NCI-H1092 (cell line): ENCODE measurements at places on chromosomes 5 and 9.

GRCh38 chr5:154701181-154701580 is 54.0 kb upstream of the LARP1 start:
- DNase-seq = peak; percentile 52

- no peak for DNase-seq
Observed at GRCh38 chr5:96588539-96588938, 73.6 kb upstream of the CAST start.

DNA sequence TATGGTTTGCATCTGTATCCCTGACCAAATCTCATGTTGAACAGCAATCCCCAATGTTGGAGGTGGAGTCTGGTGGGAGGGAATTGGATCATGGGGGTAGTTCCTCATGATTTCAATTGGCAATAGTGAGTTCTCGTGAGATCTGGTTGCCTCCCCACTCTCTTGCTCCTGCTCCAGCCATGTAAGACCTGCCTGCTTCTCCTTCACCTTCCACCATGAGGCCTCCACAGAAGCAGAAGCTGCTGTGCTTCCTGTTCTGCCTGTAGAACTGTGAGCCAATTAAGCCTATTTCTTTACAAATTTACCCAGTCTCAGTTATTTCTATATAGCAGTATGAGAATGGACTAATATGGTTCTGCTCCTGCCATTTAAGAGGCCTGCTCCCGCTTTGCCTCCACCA is 32.9 kb downstream of the SCAI start:
- DNase-seq = no peak

GRCh38 chr9:12230708-12231107 is 462.5 kb upstream of the TYRP1 start:
- DNase-seq = no peak

DNA sequence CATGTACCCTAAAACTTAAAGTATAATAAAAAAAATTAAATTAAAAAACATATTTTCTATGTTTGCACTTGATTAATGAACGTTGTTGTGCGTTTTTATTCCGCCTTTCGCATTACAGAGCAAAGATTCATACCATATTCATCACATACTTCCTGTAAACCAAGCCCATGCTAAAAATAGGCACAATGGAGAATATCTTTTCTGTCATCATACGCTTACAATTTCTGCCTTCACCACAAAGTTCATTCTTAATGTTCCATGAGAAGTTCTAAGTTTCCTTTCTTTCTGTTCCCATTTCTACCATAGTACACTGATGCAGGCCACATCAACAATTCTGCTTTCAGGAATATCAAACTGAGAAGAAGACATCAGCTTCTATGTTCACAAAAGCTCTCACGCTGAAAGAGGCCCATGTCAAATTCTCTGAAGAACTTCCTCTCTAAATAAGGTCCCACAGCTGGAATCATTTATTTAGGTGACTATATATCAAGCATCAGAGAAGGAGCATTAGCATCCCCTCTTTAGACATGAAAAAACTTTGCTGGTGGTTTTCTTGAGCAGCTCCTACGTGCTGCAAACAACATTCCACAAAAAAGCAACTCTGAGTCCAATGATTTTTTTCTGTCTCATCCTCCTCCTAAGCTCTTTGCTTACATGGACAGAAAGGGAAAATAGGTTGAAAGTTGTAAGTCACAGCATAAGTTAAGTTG is 456.4 kb downstream of the CDH10 start:
- DNase-seq = no peak

- DNase-seq = no peak
Observed at GRCh38 chr5:81909677-81910076, 62.1 kb upstream of the ATG10 start.

GRCh38 chr9:10605388-10605787 is 7.4 kb downstream of the PTPRD start:
- DNase-seq = no peak
